ENCODE measurements at places on chromosomes 2 and 18.

- no peak for DNase-seq
- peaks cover 12% of the 10 kb centered on the region for H3K4me1 ChIP-seq
- no peaks in the 10 kb centered on the region for H3K36me3 ChIP-seq
- no peak overlapping the region for H3K27ac ChIP-seq
Measured at GRCh38 chr2:221447310-221447709, 124.8 kb downstream of the EPHA4 start.

- no peaks in the 10 kb centered on the region for H3K27me3 ChIP-seq
- no peaks in the 10 kb centered on the region for H3K36me3 ChIP-seq
- DNase-seq: no peak
- H3K4me3 ChIP-seq: no peak overlapping the region
- H3K4me1 ChIP-seq: no peaks in the 10 kb centered on the region
- no peak overlapping the region for H3K27ac ChIP-seq
Measured at GRCh38 chr2:239371726-239372686, 28.8 kb downstream of the HDAC4 start.

DNA sequence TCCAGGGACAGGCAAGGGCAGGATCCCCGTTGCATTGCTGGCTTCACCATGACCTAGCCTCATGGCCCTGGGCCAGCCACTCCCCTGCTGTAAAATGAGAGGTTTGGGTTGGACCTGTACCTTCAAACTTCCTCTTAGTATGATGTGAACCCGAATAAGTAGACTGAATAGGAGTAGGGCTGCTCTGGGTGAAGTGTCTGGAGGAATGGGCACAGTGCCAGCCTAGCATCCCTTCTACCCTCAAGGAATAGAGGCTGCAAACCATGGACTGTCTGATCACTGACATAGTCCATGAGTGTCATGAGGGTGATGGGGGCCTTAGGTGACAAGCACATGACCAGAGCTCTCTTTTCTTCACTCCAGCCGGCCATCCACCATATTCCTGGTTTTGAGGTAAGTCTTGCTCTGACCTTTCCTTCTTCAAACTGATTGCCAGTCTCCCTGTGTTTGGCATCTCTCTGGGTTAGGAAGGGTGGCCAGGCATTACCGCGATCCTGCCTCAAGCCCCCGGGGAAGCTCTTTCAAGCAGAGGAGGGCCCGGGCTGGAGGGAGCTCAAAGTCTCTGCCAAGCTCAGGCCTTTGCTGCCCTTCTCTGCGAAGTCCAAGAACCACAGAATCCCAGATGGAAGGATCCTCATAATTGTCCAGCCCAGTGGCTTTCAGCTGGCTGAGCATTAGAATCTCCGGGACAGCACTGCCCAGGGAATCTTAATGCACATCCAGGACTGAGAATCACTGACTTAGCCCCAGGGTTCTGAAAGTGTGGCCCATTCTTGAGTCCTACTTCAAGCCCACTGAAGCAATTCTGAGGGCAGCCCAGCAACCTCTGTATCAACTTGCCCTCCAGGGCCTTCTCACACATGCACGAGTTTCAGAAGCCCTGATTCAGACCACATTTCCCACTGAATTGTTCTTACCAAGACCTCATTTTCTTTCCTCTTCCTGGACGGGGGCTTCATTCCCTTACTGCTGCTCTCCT lies 148.1 kb downstream of the DYSF start:
- peaks cover 7% of the 10 kb centered on the region for H3K27me3 ChIP-seq
- no peak overlapping the region for H3K4me3 ChIP-seq
- H3K27ac ChIP-seq: no peak overlapping the region
- H3K36me3 ChIP-seq: no peaks in the 10 kb centered on the region
- peaks cover under 1% of the 10 kb centered on the region for H3K4me1 ChIP-seq
- DNase-seq: no peak

DNA sequence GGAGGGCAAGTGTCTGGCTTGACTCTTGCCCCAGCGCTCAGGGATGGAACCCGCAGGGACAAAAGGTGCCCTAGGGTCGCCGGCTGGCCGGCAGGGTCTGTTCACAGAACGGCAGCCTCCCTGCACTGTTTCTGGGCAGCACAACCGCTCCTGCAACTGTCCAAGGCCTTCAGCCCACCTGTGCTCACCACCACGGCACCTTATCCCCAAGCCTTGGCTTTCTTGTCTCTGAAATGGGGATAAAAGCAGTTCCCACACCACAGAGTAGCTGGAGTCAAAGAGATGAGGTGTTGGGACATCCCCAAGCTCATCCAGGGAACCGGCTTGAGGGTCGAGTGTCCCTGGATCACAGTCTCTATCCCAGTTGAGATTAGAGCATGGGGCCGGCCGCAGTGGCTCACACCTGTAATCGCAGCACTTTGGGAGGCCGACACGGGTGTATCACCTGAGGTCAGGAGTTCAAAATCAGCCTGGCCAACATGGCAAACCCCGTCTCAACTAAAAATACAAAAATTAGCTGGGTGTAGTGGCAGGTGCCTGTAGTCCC lies 4.7 kb downstream of the SNORC start:
- H3K4me1 ChIP-seq: no peaks in the 10 kb centered on the region
- no peak overlapping the region for H3K27ac ChIP-seq
- H3K27me3 ChIP-seq: no peaks in the 10 kb centered on the region
- no peak overlapping the region for H3K4me3 ChIP-seq
- H3K36me3 ChIP-seq: no peaks in the 10 kb centered on the region
- DNase-seq: no peak

- H3K36me3 ChIP-seq: no peaks in the 10 kb centered on the region
- H3K27me3 ChIP-seq: no peaks in the 10 kb centered on the region
- no peak for DNase-seq
- peaks cover 11% of the 10 kb centered on the region for H3K4me1 ChIP-seq
Measured at GRCh38 chr2:24920098-24920808, at the start of gene ADCY3. Gene ADCY3 (minus strand): TSS chr2:24920237. CDS start chr2:24918987, 1,250 bp downstream.

DNA sequence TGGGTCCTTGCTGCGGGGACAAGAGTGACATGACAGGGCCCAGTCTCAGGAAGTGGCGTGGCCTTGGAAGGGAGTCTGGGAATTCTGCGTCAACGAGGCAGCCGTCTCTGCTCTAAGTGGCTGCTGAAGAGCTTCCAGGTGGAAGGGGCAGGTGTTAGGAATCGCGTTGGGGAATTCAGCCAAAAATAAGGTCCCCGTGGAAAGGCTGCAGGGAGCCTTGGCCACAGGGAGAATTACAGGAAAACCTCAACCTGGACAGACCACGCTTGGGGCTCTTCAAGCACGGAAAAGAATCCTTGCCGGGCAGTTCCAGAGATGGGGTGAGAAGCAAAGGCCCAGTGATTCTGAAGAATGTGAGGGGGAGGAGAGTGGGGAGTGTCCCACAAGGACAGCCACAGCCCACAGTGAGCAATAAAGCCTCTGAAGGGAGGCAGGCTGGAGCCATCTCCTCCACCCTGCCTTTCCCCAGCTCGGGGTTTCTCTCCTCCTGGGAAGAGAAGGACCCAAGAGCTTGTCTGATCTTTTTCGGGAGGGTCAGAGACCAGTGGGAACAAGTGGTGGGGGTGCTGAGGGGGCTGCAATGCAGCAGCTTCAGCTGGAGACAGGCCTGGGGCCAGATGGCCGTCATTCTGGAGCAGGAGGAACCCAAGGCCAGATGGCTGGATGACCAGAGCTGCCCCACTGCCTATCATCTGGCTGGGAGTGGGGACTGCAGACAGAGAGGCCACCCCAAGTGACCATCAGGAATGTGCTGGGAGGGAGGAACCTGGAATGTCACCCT lies 106.4 kb upstream of the SMAD2 start:
- no peak overlapping the region for H3K27ac ChIP-seq
- H3K27me3 ChIP-seq: no peaks in the 10 kb centered on the region
- DNase-seq: no peak
- H3K36me3 ChIP-seq: no peaks in the 10 kb centered on the region
- no peak overlapping the region for H3K4me3 ChIP-seq

- no peak overlapping the region for H3K27ac ChIP-seq
- peaks cover 3% of the 10 kb centered on the region for H3K4me1 ChIP-seq
- H3K4me3 ChIP-seq: no peak overlapping the region
- peak; percentile 67 for DNase-seq
Measured at GRCh38 chr2:229852565-229852964, 69.2 kb downstream of the TRIP12 start.

- H3K27me3 ChIP-seq: peaks cover 15% of the 10 kb centered on the region
- no peak for DNase-seq
- H3K4me3 ChIP-seq: no peak overlapping the region
- no peaks in the 10 kb centered on the region for H3K4me1 ChIP-seq
Measured at GRCh38 chr2:47737-48136, 1.4 kb upstream of the FAM110C start.

GRCh38 chr2:40957508-40957907 lies 505.6 kb upstream of the SLC8A1 start:
- H3K4me3 ChIP-seq: no peak overlapping the region
- H3K36me3 ChIP-seq: no peaks in the 10 kb centered on the region
- no peaks in the 10 kb centered on the region for H3K27me3 ChIP-seq

DNA sequence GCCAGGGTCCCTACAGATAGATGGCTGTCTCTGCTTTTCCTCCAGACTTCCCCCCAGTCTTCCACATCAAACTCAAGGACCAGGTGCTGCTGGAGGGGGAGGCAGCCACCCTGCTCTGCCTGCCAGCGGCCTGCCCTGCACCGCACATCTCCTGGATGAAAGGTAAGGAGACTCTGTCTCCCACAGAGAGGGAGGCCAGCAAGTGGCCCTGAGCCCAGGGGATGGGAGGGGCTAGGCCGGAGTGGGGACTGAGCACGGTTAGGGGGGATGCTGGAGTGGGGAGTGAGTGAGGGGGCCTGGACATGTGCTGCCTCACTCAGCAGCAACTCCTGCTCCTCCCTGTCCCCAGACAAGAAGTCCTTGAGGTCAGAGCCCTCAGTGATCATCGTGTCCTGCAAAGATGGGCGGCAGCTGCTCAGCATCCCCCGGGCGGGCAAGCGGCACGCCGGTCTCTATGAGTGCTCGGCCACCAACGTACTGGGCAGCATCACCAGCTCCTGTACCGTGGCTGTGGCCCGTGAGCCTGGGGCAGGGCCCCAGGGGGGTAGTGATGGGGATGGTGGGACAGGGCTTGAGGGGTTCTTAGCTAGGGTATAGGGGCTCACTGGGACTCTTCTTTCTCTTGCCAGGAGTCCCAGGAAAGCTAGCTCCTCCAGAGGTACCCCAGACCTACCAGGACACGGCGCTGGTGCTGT lies 10.4 kb upstream of the GMPPA start:
- no peaks in the 10 kb centered on the region for H3K4me1 ChIP-seq
- no peak overlapping the region for H3K4me3 ChIP-seq
- peaks cover 3% of the 10 kb centered on the region for H3K27me3 ChIP-seq

- no peak overlapping the region for H3K27ac ChIP-seq
- no peaks in the 10 kb centered on the region for H3K27me3 ChIP-seq
- H3K36me3 ChIP-seq: no peaks in the 10 kb centered on the region
- no peak for DNase-seq
- no peaks in the 10 kb centered on the region for H3K4me1 ChIP-seq
Measured at GRCh38 chr18:61690418-61691138, 202.2 kb downstream of the RNF152 start.

DNA sequence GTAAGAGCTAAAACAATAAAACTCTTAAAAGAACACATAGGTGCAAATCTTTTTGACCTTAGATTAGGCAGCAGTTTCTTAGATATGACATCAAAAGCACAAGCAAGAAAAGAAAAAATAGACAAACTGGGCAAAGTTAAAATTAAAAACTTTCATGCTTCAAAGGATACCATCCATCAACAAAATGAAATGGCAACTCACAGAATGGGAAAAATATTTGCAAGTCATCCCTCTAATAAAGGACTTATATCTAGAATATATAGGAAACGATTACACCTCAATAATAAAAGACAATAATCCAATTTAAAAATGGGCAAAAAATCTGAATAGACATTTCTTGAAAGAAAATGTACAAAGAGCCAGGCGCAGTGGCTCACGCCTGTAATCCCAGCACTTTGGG lies 29.5 kb upstream of the ALMS1 start:
- H3K27ac ChIP-seq: no peak overlapping the region
- H3K27me3 ChIP-seq: no peaks in the 10 kb centered on the region
- H3K4me3 ChIP-seq: no peak overlapping the region
- DNase-seq: no peak

GRCh38 chr2:234003972-234004617 lies 46.4 kb upstream of the SPP2 start:
- peak overlapping the region; percentile 30 for H3K27ac ChIP-seq
- peaks cover 13% of the 10 kb centered on the region for H3K4me1 ChIP-seq
- H3K36me3 ChIP-seq: no peaks in the 10 kb centered on the region
- peak; percentile 97 for DNase-seq
- no peaks in the 10 kb centered on the region for H3K27me3 ChIP-seq

- H3K27me3 ChIP-seq: no peaks in the 10 kb centered on the region
- peaks cover 8% of the 10 kb centered on the region for H3K4me1 ChIP-seq
- H3K27ac ChIP-seq: no peak overlapping the region
- no peak overlapping the region for H3K4me3 ChIP-seq
- H3K36me3 ChIP-seq: no peaks in the 10 kb centered on the region
- DNase-seq: peak; percentile 9
Measured at GRCh38 chr2:164522561-164522981, 98.7 kb downstream of the GRB14 start.

GRCh38 chr2:1675633-1676032 lies 68.7 kb downstream of the PXDN start:
- peaks cover 17% of the 10 kb centered on the region for H3K4me1 ChIP-seq
- H3K27me3 ChIP-seq: no peaks in the 10 kb centered on the region
- H3K36me3 ChIP-seq: peaks cover 77% of the 10 kb centered on the region
- peak overlapping the region; percentile 77 for H3K27ac ChIP-seq

DNA sequence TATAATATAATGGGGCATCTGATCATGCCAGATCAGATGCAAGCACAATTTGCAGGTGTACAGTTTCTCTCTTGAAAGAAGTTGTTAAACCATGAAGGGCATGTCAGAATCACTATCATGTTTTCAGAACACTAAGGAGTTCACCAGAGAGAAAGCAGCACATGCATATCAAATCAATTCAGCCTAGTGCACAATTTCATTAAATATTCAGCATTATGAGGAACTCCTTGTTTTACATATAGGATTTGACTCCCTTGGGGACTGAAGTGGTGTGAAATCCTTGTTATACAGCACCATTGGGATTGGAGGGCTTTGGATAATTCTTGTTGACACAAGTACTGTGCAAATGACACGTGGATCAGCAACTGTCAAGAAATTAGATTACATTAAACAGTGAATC lies 562.1 kb upstream of the KLHL29 start:
- H3K4me1 ChIP-seq: no peaks in the 10 kb centered on the region
- no peaks in the 10 kb centered on the region for H3K27me3 ChIP-seq
- H3K36me3 ChIP-seq: no peaks in the 10 kb centered on the region
- no peak overlapping the region for H3K4me3 ChIP-seq

DNA sequence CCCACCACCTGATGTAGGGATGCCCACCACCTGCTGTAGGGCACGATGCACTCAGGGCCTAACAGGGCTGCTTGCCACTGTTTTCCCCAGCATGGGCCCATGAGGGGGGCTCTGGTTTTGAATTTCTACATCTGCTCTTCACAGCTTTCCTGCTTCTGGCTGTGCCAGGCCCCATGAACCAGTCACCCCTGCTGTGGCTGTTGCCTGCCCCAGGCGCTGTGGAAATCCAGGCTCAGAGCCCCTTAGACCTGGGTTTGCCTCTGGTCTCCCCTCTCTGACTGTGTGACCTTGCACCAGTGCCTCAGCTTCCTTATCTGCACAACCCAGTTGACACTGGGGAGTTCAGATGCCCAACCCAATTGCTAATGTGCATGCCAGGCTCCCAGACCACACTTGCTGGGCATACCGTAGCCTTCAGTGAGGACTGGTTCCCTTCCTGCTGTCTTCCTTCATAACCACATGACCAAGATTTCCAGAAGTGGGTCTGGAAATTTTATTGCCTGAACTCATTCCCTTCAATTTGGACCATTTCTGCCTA lies 6.0 kb upstream of the MLPH start:
- H3K27ac ChIP-seq: no peak overlapping the region
- no peaks in the 10 kb centered on the region for H3K27me3 ChIP-seq
- DNase-seq: no peak
- no peak overlapping the region for H3K4me3 ChIP-seq
